ENCODE measurements at places on chromosomes 11 and 22.

GRCh38 chr22:24009227-24010017 lies 1.7 kb upstream of the CABIN1 start:
- no peak for DNase-seq

GRCh38 chr11:117127171-117127901 lies 16.8 kb upstream of the PAFAH1B2 start:
- no peak for DNase-seq

GRCh38 chr11:92625894-92626293 lies 343.6 kb upstream of the MTNR1B start:
- DNase-seq = no peak

GRCh38 chr22:22848364-22848866 lies 39.2 kb upstream of the IGLL5 start:
- DNase-seq = peak; percentile 22

- no peak for DNase-seq
Measured at GRCh38 chr11:117096201-117096991, 1.8 kb downstream of the SIK3 start.

DNA sequence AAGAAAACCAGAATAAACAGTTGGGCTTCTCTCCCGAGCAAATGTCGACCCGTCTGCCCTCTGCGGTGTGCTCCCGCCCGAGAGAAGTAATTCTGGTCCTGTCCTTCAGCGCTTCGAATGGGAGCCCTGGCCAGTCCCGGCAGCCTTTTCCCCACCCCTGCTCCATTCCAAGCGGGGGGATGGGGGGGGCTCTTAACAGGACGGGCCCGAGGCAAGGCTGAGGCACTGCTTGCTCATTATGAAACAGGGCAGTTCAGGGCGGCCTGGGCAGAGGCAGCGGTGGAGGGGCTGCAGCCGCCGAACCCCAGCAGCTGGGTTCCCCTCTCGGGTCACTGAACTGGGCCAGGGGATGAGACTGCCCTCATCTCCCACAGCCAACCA lies 9.1 kb downstream of the BACE1-AS start:
- DNase-seq = no peak

DNA sequence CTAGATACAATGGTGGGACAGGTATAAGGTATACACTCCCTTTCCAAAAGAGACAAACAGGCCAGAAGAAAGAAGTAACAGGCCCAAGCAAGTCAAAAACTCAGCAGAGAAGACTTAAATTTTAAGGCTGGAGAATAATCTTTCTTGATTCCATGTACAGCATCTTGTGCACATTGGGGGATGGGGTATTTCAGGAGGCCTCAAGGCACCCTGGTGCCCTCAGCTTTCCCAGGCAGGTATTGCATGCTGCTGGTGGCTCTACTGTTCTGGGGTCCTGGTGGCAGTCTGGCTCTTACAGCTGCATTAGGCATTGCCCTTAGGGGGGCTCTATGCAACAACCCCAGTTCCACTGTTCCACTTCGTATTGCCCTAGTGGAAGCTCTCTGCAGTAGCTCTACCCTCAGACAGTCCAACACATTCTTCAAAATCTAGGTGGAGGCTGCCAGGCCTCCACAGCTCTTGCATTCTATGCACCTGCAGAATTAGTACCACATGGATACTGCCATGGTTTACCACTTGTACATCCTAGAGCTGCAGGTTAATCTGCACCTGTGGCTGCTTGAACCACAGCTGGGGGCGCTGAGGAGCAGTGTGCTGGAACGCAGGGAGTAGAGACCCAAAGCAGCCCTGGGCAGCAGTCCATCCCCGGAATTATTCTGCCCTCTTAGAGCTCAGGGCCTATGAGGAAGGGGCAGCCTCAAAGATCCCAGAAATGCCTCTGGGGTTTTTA lies 4.2 kb upstream of the CTSC start:
- no peak for DNase-seq

GRCh38 chr11:65130631-65131416 lies 3.5 kb downstream of the SYVN1 start:
- no peak for DNase-seq

DNA sequence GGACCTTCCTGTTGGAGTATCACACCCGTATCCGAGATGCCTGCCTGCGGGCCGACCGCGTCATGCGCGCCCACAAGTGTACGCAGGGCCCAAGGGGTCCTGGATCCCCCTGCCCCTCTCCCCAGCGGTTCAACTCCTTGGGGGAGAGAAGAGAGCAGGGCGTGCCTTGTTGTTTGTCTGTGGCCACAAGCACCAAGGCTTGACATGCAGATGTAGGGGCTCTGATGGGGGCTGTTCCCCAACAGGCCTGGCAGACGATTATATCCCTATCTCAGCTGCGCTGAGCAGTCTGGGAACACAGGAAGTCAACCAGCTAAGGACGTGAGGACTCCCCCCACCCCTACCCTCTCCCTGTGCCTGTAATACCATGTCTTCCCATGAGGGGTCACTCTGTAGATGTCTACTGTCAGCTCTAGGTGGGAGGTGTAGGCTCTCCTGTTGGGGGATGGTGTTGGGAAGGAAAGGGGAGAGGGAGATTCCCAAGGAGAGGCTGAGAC lies 6.8 kb downstream of the CFL1 start:
- DNase-seq = peak; percentile 66

GRCh38 chr11:28756977-28757376 lies 648.8 kb downstream of the METTL15 start:
- DNase-seq = peak; percentile 82

- peak; percentile 91 for DNase-seq
Measured at GRCh38 chr11:105244160-105244825, 104.7 kb upstream of the CARD18 start.

GRCh38 chr11:114598461-114598860 lies 2.9 kb upstream of the NXPE4 start:
- no peak for DNase-seq

DNA sequence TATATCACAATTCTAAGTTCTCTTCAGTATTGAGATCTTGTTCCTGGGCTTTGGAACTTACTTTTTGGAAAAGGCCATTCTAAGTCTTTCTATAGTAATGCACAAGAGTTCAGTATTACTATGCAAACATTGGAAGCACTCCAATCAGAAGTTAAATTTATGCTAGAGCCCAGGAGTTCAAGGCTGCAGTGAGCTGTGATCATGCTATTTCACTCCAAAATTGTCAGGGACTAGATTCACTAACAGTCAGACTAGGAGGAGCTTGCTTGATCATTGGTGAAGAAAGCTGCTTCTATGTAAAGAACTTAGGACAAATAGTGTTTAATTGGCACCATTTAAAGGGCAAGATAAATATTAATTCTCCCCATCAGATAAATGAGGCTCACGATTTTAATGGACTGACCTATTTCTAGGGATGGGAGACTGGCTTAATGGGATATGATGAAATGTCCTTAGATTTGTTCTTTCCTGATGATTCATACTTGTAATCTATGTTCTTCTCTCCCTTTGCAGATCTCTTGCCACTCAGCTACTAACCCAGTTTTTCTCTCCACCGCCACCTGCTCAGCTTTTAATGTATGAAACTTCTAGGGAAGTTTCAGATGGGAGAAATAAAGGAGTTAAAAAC lies 32.6 kb upstream of the TMEM123 start:
- peak; percentile 20 for DNase-seq

- no peak for DNase-seq
Measured at GRCh38 chr11:22763166-22763565, 66.4 kb downstream of the SVIP start.

GRCh38 chr11:12540913-12541582 lies 133.2 kb upstream of the TEAD1 start:
- DNase-seq = peak; percentile 44

DNA sequence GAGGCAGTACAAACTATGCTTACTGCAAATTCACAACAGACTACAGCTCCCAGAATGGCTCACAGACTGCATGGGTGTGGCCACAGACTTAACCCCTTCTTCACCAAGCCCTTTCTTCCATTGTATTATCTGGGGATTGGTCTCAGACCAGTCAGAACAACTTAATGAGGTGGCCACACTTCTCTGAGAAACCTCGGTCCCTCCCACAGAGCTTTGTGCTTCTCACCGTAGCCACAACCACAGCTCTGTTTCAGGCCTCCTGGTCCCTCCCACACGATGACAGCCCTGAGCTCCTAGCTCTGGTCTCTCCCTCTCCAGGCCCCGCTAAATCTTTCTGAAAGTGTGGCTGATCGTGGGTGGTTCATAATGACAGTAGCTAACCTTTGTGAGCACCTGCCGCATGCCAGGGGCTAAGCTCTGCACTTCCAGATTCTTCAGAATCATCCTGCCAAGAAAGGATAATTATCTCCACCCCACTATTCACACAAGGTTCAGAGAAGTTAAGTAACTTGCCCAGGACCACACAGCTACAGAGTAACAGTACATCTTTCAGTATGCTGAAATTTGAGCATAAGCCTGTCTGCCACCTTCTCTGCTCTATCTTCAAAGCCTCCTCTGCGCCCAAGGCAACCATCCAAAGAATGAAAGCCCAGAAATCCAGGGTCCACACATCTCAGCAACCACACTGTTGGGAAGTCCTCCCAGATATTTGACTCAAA lies 5.4 kb downstream of the PDE2A start:
- DNase-seq = no peak

DNA sequence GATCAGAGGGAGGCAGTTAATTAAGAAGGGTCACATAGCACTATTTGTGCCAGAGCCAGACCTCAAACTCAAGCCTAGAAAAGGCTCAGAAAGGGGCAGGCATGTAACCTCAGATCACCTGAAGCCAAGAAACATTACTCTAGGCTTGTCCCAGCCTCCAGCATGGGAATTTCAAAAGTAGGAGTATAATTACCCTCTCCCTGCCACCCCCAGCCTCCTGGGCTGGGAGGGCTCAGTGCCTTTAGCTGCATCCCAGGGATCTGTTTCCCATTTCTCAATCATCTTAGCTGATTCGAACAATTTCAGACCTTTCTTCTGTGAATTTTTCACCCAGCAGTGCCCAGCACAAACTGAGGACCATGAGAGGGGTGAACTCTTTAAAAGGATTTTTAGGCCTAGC lies 33.1 kb upstream of the LRRC10B start:
- no peak for DNase-seq

DNA sequence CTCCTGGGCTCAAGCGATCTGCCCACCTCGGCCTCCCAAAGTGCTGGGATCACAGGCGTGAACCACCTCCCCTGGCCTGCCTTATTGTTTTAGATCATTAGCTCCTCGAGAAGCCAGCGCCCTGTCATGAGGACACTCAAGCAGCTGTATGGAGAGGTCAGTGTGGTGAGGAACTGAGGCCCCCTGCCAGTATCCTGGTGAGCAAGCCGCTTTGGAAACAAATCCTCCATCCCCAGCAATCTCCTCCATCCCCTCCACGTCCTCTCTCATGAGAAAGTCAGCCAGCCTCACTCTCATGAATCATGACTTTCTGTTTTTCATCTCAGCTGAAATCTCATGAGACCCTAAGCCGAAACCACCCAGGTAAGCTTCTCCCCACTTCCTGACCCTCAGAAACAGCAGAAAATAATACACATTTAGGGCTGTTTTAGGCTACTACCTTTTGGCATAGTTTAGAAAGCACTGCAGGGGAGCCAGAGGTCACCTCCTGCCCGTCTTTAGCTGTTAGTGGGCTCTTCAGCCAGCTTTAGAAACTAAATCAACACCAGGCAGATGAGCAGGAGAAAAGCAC lies 56.0 kb downstream of the CTTN start:
- no peak for DNase-seq

DNA sequence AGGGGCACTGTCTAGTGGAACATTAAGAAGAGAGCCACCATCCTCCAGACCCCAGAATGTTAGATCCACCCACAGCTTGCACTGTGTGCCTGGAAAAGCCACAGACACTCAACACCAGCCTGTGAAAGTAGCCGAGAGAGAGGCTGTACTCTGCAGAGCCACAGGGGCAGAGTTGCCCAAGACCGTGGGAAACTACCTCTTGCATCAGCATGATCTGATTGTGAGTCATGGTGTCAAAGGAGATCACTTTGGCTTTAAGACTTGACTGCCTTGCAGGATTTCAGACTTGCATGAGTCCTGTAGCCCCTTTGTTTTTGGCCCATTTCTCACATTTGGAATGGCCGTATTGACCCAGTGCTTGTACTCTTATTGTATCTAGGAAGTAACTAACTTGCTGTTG lies 115.9 kb upstream of the CCDC179 start:
- DNase-seq = peak; percentile 88

DNA sequence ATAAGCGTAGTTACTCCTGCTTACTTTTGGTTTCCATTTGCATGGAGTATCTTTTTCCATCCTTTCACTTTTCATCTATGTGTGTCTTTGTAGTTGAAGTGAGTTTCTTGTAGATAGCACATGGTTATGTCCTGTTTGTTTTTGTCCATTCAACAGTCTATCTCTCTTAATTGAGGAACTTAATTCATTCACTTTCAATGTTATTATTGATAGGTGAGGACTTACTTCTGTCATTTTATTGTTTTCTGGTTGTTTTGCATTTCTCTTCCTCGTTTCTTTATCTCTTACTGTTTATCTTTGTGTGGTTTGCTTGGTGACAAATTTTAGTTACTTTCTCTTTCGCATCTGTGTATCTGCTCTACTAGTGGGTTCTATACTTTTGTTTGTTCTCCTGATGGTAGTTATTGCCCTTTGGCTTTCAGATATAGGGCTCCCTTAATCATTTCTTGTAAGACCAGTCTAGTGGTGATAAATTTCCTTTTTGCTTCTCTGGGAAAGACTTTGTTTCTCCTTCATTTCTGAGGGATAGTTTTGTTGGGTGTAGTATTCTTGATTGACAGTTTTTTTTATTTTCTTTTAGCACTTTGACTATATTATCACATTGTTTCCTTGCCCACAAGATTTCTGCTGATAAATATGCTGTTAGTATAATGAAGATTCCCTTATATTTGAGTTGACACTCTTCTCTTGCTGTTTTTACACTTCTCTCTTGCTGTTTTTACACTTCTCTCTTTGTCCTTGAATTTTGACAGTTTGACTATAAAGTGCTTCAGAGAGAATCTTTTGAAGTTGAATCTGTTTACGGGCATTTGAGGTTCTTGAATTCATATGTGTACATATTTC lies 9.0 kb upstream of the RAG1 start:
- DNase-seq = no peak

DNA sequence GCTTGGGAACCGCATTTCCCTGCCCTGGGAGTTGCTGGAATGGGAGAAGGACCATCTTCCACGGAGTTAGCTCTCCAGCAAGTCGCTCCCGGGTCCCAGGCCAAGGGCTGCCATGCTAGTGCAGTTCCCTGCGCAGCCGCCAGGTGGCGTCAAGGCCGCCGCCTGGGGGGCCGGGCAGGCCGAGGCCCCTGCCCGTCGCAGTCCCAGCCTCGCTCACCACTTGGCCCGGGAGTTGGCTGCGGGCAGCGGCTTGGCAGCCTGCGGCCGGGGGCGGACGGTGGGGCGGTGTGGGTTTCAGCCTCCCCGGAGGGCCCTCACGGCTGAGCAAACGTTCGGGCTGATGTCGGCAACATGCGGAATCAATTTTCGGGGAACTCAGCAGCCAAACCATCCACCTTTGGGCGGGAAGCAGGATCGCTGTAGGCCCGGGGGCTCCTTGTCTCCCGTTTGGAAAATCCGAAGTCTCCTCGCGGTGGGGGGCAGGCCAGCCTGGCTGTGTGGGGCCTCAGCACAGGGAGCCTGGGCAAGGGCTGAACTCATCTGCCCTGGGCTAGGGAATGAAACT lies 415.1 kb downstream of the SOX6 start:
- DNase-seq = no peak
